NCI-H1694 treated with DMSO at 0.1 percent for 48 hours (cell line): ENCODE measurements at places on chromosomes 1 and 21.

DNA sequence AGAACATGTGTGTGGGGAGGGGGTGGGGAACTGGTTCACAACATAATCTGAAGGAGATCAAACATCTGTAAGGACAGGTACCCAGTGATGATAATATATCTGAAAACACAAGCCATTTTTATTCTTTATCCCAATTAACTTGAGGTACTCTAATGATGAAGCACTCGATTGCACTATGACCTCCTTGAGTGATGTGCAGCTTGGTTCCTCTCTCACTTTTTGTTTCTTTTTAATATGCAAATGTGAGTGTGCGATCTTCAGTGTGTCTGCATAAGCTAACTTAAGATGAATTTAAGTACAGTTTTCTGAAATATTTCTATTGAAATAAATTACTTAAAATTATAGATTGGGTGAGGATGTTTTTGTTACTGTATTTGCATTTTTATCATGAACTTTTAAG lies 50.6 kb upstream of the ANGPTL1 start:
- DNase-seq: no peak

DNA sequence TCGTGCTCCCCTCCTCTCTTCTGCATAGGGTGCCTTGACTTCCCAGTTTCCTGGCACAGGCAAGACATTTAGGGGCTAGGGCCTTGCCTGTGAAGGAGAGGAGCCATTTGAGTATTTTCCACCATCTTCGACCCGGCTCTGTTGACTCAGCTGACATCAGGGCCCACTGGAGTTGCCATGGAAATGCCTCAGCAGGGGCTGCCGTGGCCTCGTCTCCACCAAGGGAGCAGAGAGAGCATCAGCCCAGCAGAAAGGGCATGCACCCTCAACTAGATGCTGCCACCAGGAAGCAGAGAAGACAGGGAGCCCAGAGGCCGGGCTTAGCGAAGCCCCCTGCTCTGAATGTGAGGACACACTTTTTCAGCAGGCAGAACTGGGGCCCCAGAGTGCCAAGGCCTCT lies 101.9 kb upstream of the ACTL8 start:
- DNase-seq: no peak

- no peak for DNase-seq
Measured at GRCh38 chr1:29631836-29632805, 395.8 kb downstream of the PTPRU start.

DNA sequence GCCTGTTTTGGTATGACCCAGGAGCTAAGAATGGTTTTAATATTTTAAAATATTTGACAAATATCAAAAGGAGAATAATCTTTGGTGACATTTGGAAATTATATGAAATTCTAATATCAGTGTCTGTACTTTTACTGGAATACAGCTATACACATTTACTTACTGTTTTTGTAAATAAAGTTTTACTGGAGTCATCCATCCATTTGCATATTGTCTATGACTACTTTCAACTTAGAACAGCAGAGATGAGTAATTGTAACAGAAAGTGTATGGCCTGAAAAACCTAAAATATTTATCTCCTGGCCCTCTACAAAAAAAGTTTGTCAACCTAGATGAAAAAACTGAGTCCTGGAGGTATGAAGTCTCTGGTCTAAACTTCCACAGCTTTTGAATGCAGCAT lies 5.8 kb upstream of the MAP3K7CL start:
- DNase-seq: no peak

- no peak for DNase-seq
Measured at GRCh38 chr21:38075833-38076587, 159.8 kb upstream of the KCNJ6 start.

DNA sequence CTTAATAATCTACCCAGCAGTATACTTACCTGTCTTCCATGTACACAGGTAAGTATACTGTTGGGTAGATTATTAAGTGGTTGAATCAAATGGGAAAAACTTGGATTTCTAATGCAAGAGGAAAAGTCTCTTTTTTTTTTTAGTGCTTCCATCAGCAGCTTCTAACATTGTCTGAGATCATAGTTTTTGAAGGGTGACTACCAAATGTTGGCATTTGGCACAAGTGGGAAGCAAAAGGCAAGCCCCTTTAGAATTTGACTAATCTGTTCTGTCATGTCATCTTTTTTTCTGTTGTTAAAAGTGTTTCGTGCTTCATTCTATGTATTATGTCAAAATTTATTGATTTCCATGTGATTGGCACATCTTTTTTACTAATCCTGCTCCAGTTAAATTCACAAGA lies 547 bp downstream of the FMO1 start:
- no peak for DNase-seq

GRCh38 chr1:13808729-13809131 lies 108.7 kb downstream of the PRDM2 start:
- peak; percentile 7 for DNase-seq

DNA sequence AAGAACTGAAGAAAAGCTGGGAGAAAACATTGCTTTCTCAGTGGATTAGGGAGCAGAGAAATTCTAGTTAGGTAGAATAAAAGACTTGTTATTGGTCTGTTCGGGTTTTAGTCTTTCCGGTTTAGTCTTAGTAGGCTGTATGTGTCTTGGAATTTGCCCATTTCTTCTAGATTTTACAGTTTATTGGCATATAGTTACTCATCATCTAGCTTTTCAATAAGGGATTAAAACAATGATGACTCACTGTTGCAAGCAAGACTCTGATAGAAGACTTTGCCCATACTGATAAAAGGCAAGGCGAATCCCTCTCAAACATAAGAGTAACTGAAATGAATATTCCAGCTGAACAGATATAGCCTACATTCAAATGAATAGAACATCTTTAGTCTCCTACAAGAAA lies 62.3 kb downstream of the GPR137B start:
- DNase-seq: no peak

DNA sequence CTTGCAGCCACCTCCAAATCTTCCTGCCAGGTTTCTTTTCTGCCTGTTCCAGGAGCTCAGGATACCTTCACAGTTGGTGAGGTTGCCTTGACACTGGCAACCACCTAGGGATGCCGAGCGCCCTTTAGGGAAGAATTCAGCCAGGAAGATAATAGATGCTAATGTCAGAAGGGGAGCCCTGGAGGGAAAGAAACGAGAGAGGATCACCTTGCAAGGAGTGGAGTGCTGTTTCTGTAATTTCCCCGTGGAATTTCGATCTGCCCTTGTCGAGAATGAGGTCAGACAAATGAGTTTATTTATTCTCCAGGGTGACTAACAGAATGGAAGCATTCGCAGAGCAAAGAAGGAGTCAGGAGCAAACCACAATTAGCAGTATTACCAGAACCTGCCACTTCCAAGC lies 315.8 kb upstream of the KAZN start:
- DNase-seq: no peak

- DNase-seq: peak; percentile 40
Measured at GRCh38 chr1:54604572-54605370, 18.6 kb downstream of the FAM151A start.

DNA sequence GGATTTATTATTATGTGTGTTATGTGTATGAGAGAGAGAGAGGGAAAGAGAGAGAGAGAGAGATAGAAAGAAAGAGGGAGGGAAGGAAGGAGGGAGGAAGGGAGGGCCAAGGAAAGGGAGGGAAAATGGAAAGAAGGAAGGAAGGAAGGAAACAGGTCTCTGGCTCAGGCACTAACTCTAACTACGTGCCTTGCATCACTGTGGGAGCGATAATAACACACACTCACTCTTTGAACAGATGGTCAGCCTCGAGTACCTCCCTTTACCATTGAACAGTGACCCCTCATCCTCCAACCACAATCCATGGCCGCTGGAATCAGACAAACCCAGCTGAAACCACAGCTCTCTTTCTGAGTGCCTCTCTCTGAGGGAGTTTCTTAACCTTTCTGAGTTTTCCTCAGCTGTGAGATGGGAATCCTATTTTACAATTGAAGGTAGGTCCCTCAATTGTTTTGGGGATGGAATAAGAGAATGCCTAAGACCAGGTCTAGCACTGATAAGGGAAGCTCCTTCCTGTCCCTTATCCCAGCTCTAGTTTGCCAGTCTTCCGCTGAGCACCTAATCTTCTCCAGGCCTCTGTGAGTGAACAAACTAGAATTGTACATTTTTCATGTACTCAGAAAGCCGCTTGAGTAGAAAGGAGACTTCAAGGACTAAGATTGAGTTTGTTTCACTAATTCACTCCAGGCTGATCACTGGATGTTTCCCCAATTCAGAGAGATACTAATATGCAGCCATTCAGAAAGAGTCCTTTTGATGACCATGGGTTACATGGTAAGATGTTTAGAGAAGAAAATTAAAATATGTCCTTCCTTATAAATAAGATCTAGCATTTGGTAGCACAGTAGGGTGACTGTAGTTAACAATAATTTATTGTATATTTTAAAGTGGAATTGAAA lies 62.8 kb downstream of the IRF2BP2 start:
- no peak for DNase-seq
